ENCODE measurements at places on chromosomes 6 and 20. TPM values are rescaled to one million over a fixed set of nuclear protein-coding genes. Genes with fewer than 3 reads are reported as not detected.

Gene PRSS16
- polyA plus RNA-seq, result not detected

Gene BHLHE23
- not detected for polyA plus RNA-seq

DNA sequence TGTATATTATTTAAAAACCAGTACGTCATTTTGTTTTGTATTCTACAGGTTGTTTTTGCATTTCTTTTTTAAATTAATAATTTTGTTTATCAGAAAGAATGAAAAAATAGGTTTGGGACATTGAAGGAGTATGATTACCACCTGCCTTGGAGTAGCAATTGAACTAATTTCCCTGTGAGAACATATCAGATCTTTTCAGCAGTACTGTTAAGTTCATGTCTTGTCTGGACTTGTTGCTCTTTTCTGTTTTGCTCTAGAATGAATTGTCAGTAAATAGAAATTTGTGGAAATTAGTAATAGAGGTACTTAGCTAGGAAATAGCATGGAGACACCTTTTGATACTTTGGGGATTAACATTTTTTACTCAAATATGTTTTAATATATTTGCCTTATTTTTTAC is 24.3 kb downstream of the HSF2 start:
- H3K4me3 ChIP-seq, result no peak overlapping the region
- DNase-seq, result no peak
- H3K36me3 ChIP-seq, result peaks cover 33% of the 10 kb centered on the region
- no peaks in the 10 kb centered on the region for H3K27me3 ChIP-seq
- no peak overlapping the region for H3K27ac ChIP-seq
- H3K4me1 ChIP-seq, result no peaks in the 10 kb centered on the region

Gene FGD2
- polyA plus RNA-seq, result 75.3 TPM

Gene EYS
- 0.06 TPM for polyA plus RNA-seq

Gene HLA-DPA1
- 2,534 TPM for polyA plus RNA-seq

DNA sequence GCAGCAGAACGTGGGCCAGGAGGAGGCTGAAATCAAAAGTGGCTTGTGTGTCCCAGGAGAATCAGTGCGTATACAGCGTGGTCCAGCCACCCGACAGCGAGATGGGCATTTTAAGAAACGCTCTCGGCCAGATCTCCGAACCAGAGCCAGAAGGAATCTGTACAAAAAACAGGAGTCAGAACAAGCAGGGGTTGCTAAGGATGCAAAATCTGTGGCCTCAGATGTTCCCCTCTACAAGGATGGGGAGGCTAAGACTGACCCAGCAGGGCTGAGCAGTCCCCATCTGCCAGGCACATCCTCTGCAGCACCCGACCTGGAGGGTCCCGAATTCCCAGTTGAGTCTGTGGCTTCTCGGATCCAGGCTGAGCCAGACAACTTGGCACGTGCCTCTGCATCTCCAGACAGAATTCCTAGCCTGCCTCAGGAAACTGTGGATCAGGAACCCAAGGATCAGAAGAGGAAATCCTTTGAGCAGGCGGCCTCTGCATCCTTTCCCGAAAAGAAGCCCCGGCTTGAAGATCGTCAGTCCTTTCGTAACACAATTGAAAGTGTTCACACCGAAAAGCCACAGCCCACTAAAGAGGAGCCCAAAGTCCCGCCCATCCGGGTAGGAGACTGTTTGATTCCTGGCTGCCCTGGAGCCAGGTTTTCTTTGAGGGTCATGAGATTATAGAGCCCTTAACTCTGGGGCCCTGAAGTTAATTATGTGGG is 75.3 kb downstream of the ASXL1 start:
- peaks cover under 1% of the 10 kb centered on the region for H3K4me1 ChIP-seq
- peaks cover 24% of the 10 kb centered on the region for H3K36me3 ChIP-seq
- H3K27me3 ChIP-seq, result no peaks in the 10 kb centered on the region
- no peak for DNase-seq

DNA sequence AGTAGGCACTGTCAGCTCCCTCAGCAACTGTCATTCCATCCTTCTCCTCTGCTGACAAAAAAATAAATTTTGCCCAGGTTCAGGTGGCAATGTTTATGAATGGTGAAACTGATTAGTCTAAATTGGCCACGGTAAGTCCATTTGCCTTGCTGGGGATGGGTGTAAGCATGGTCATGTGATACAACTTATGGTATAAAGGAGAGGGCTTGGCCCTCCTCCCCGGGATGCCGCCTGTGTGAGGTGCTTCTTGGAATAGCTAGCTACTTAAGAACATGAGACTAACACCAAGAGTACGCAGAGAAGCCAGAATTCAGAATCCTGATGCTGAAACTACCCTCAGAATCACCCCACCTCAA is 94.4 kb upstream of the MAP7 start:
- H3K27me3 ChIP-seq, result no peaks in the 10 kb centered on the region
- no peaks in the 10 kb centered on the region for H3K36me3 ChIP-seq
- peaks cover 4% of the 10 kb centered on the region for H3K4me1 ChIP-seq
- DNase-seq, result no peak
- H3K27ac ChIP-seq, result no peak overlapping the region
- H3K4me3 ChIP-seq, result no peak overlapping the region

Measured in naive B cell (primary cell).